Sigmoid colon (tissue), 7 donors: ENCODE measurements at places on chromosomes 5 and 9.

GRCh38 chr5:6395102-6395445 lies 16.7 kb upstream of the MED10 start:
- no peak for DNase-seq

DNA sequence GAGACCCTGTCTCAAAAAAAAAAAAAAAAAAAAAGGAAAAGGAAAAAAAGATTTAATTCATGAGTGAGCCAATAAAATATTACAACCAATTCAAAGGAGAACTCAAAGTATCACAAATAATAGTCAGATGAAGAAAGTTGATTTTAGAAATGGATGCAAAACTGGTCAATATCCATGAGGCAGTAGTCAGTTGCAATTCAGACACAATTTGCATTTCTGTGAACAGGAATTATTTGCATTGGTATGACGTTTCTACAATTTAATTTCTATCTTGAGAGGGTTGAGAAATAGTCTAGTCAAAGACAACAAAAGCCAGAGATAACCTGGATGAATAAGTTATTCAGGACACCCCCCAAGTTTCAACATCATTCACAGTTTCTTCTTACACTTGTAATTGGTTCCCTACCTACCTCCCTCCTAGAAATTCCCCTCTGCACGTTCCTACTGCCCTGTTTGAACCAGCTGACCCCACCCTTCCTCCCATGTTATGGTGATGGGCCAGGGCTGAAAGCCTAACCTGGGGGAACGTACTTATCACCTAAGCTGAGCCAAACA lies 28.6 kb upstream of the CDKN2AIPNL start:
- DNase-seq = no peak

- DNase-seq = no peak
Measured at GRCh38 chr5:101278011-101278687, 375.1 kb upstream of the ST8SIA4 start.

- no peak for DNase-seq
Measured at GRCh38 chr5:142006363-142007236, 6.2 kb downstream of the GNPDA1 start.

DNA sequence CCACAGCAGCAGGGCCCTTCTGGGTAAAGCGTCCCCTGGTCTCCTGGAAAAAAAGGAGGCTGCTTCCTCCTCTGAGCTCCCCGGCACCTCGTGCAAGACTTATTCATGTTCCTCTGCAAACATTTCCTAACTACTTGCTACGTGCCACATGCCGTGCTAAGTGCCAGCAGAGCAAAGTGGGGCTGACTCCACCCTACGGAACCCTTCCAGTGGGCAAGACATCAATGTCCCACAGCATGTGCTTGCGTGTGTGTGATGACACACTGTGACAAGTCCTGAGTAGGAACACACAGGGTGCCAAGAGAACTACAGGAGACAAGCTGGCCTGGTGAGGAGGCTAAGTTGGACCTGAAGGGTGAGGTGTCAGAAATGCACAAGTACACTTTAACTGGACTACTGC lies 57.4 kb downstream of the SEMA4D start:
- no peak for DNase-seq

DNA sequence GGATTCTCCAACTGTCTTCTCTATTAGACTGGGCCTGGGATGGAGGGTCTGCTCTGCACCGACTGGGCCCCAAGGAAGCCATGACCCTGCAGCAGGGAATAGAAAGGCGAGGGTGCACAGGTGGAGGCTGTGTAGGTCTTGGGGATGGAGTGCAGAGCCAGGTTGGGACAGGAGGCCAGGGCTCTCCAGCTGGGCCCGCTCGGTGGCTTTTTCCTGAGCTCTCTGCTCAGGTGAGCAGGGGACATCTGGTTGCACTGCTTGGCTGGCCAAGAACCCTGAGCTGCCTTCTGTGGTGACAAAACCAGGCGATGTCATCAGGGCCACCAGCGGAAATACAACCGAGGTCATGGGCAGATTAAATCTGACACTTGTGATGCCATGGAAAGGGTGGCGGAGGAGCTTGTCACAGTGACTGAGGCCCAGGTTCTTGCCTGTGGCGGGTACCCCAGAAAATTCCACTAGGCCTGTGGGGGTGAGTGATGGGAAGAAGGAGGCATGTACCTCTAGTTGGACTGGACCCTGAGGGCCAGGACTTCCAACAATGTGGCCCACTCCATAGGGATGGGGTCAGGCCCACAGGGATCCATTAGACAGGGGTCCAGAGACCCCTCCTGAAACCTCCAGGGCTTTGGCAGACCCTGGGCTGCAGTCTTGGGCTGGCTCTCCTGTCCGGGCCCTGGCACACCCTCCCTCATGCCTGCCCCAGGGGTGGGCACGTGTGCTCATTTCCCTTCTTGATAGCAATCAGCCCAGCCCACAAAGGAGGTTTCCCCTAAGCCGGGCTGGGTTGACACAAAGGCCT lies 4.4 kb upstream of the IL3 start:
- peak; percentile 61 for DNase-seq
